ENCODE measurements at places on chromosomes 7 and 10.

DNA sequence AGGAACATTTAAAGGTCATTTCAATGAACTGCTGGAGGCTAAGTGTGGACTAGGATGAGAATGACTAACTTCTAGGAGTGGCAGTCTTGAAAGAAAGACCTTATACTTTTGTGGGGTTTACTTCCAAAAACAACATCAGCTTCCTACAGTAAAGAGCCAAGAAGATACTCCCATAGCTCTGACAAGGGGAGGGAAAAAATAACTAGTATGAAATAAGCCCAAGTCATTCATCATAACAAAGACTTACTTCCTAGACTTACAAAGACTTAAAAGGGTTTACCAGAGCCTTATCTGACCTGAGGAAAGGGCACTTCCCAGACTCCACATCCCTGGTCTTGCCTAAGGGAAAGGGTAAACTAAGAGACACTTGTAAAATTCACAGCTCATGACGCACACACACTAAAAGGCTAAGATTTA lies 31.7 kb downstream of the ARHGAP12 start:
- DNase-seq: no peak

- DNase-seq: no peak
These were observed 526.5 kb downstream of the PARD3 start for GRCh38 chr10:34288634-34289033.

DNA sequence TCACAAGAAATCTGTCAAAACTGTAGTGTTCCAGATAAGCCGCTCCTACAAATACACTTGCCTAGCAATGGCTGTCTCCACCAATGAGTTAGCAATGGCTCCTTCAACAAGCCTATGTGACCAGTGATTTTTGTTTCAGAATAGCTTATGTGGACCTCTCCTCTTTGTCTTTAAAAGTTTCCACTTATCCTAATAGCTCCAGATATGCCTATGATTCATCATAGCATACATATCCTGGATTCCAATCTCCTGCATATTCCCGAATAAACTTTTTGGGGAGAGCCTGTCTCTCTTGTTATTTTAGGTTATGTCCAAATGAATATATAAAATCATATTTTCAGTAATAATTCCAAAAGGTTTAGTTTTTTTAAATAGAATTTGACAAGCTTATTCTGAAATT lies 510.6 kb downstream of the ARL4A start:
- no peak for DNase-seq

DNA sequence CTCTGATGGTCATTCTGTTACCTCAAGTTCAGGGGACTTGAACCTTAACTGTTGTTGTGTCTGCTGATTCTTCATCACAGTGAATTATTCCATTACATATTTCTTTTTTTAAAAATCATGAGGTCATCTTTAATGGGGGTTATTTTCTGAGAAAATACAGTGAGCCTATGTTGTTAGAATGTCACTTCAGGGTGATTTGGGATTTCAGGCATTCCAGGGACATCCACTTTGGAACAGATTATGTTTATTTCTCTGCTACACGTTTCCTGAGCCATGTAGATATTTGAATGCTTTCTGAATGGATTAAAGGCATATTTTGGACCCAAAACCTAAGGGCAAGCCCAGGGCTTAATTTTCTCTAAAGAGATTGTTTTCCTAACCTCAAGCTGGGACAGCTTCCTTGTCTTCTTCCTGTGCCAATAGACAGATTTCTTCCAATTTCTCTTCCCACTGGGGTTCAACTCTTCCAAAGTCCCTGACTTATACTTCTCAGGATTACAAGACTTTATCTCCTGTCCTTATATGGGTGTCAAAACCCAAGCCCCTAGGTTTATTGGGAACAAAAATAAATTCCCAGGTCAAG lies 271.7 kb downstream of the ARHGAP12 start:
- DNase-seq: no peak

All from stimulated activated CD4-positive, alpha-beta T cell treated with anti-CD3 and anti-CD28 coated beads, Interleukin-12 subunit alpha, Interleukin-12 subunit beta, amount 100 ng/mL, for 24 hours (primary cell).